ENCODE measurements at places on chromosomes 7 and 10.

DNA sequence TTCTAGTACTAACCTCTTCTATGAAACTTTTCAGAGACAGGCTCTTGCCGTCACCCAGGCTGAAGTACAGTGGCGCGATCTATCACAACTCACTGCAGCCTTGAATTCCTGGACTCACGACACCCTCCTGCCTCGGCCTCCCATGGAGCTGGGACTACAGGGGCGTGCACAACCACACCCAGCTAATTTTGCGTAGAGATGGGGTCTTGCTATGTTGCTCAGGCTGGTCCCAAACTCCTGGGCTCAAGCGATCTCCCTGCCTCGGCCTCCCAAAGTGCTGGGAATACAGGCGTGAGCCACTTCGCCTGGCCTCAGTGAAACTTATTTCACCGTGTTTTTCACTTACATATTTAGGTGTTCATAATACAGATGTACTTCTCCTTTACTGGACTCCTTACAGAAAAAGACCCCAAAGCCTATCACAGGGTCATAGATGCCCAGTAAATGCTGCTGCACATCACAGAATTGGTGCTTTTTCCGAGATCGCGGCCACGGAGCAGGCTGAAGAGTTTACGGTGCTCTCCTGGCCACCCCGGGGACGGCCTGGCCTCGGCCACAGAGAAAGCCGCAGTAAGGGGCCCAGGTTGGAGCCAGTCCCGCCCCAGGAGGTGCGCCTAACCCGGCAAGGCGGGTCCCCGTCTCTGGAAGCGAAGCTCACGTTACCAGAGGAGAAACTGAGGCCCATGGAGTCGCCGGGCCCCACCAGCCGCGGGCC, 595 bp downstream of the TBL2 start:
- no peak for DNase-seq

DNA sequence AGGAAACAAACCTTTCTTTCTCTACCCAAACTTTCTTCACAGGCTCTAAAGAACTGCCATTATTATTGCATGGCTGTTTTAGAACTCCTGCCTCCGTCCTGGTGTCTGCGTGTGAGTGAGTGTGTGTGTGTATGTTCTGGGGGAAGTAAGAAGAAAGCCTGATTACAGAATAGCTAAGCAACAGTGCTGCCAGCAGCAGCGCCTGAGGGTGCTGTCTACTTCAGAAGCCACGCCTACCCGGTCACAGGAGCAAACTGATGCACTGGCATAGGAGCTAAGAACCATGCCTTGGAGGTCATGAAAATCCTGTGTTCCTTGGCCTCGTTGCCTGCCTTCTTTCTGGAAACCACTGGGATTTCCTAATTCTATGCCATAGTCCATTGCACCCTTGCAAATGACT, 25.2 kb downstream of the LIPK start:
- no peak for DNase-seq

GRCh38 chr7:4307316-4308204, 374.5 kb upstream of the FOXK1 start:
- DNase-seq: no peak

DNA sequence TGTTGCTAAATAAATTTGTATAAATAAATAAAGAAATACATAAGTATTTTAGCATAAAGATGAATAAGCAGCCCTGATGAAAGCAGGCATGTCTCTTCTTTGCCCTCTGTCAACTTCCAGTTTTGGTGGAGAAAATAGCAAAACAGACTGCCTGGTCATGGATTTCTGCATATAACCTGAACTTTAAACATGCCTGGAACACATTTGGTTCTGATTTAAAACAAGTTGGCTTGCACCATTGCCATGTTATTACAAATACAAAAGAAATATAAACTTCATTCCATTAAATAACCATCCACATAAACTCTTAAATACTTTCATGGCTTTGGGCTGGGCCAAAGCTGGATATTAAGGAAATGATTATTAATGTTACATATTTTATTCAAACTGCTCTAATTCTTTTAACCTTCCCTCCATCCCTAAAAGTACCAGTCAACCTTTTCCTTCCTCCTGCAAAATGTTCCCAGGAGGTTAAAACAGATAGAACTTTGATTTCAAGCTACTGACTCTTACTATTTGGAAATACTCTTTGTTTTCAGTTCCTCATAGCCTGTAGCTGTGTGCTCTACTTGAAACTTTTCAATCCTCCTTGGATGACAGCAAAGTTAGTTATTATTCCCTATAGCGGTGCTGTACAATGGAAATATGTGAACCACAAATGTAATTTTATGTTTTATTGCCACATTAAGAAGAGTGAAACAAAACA, 96.3 kb downstream of the BICC1 start:
- no peak for DNase-seq

DNA sequence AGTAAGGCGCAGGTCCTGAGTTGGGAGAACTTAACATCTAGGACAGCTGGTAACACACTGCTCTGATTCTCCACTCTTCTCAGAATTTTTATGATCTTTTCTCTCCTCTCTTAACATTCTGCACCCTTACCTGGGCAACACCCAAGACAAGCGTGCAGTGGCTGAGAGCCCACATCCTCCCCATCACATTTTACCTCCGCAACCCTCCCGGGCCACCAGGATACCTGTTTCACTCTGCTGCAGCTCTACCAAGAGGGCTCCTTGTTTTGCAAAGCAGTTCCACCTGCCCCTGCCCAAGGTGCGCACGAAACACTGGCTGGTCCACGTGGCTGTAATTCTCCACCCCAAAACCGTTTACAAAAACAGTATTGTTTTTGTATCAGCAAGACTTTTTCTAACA, 81.5 kb downstream of the ITIH5 start:
- DNase-seq: no peak

GRCh38 chr7:486216-486743, 33.4 kb downstream of the PDGFA start:
- DNase-seq: no peak

DNA sequence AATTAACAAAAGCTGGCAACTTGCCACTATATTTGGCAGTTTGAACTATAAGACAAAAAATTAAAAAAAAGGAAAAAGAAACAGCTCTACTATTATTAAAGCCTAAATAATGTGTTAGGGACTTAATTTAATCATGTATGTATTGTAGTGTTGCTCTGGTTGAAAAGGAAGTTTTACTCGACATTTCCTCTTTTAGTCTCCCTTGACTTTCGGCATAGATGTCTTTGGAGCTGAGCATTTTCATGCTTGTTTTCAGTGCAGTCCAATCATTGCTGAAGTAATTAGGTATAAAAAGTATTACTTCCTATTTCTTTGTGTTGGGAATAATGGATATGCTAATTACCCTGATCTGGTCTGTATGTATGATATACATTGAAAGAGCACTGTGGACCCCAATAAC, 216.8 kb upstream of the KLF6 start:
- no peak for DNase-seq

DNA sequence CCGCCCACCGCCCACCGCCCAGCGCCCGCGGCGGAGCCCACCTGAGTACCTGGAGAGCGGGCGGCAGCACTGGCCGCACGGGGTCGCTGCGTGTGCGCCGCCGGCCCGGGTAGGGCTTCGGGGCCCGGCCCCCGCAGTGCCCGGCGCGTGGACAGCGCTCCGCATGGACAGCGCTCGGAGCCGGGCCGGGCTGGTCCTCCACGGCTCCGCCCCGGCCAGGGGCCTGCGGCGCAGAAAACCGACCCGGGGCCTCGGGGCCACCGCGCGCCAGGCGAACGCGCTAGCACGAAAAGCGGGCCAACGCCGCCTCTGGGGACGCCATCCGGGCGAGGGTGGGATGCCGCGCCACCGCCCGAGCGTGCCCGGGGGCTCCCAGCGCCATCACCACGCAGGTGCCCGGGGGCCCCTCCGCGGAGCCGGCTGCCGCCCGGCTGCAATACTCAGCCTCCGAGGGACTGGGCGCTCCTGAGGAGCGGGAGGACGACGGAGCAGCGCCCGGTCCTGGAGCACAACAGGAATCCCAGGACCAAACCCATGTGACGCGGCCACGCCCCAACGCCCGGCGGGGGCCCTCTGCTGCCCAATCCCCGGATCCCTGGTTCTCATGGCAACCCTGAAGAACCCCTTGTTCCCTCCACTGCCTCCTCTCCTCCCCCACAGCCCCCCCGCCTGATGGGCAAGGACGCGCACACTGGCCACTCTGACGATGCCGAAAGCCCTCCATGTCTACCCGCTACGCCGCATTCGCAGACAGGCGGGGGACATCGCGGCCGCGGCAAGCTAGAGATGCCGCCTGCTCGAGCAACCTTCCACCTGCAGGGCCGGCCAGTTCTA, at the start of gene GRB10:
Gene GRB10 (minus strand): TSS at position 522 of the 834 bp plus-strand sequence. CDS start 50,574 bp downstream, outside the sequence.
- DNase-seq: no peak

GRCh38 chr7:118836933-118837332, 612.4 kb downstream of the ANKRD7 start:
- no peak for DNase-seq

GRCh38 chr10:63887600-63888370, 366.6 kb downstream of the REEP3 start:
- DNase-seq: no peak

- DNase-seq: no peak
These were observed 205.7 kb downstream of the PARD3 start for GRCh38 chr10:34609287-34609940.

DNA sequence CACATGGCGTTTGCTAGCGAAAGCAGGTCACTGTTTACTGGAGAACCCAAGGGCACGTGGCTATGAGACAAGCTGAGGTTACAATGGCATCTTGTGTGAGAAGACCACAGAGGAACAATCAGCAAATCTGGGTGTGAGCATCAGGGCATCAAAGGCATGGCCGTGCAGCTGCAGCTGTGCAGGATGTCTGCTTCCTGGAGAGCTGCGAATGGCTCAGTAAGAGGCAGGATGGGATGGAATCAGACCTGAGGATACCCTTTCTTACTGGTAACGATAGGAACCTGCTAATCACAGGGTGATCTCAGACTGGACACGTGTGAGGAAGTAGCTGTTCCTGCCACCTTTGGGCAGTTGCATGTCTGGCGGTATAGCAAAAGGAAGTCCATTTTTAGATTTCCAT, 119.5 kb downstream of the RNF216 start:
- DNase-seq: no peak

GRCh38 chr7:132650498-132650897, 74.2 kb upstream of the PLXNA4 start:
- DNase-seq: no peak

GRCh38 chr10:100997360-100998182, 2.0 kb upstream of the LZTS2 start:
- no peak for DNase-seq

DNA sequence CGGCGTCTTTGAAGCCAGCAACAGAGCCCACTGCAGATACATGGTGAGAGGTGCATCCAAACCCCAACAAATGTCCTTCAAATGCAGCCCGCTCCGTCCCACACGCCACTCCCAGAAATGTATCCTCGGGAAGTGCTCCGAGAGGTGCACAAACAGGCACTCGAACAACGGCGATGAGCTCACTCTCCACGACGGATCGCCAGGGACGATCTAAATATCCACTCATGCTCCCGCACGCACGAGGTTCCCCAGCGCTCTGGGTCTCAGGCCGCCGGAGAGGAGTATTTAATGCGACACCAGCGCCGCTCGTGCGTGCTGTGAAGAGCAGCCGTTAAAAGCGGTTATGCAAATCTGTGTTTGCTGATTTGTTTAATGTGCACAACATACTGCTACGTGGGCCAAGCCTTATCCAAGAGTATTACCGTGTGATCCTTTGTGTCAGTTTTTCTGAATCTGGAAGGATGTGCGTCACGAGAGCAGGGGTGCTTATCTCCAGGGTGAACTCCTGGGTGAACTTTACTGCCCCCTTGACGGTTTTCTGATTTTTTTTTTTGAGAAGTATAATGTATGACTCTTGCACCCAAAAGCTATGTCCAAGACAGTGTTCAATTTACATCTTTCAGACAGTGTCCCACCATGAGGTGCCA, 48.5 kb upstream of the PPP2R2D start:
- DNase-seq: no peak

DNA sequence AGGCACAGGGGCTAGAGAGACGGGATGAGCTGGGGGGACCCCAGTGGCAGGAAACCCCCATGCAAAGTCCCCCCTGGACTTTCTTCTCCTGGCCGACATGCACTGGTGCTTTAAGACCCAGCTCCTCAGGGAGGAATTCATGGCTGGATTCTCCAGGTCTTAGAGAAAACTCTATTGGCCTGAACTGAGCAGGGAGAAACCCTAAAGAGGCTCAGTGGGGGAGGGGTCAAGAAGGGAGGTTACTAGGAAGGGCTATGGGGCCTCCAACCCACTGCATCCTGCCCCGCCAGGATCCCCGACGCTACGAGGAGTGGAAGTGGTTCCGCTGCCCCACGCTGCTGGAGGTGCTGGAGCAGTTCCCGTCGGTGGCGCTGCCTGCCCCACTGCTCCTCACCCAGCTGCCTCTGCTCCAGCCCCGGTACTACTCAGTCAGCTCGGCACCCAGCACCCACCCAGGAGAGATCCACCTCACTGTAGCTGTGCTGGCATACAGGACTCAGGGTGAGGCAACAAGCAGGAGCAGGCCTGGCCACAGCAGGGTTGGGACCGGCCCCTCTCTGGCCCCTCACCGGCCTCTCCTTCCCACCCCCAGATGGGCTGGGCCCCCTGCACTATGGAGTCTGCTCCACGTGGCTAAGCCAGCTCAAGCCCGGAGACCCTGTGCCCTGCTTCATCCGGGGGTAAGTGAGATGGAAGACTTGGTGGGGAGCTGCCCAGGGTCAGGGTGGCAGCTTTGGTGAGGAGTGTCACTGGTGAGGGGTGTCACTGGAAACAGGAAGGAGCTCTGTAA, 13.8 kb downstream of the ATG9B start:
- DNase-seq: no peak

- DNase-seq: no peak
These were observed 36.6 kb downstream of the SCIN start for GRCh38 chr7:12607134-12607533.

- no peak for DNase-seq
These were observed 149.8 kb upstream of the HDAC9 start for GRCh38 chr7:18345641-18346234.

GRCh38 chr10:76026905-76027304, 595.5 kb downstream of the LRMDA start:
- no peak for DNase-seq

- no peak for DNase-seq
These were observed 312.1 kb downstream of the PRKG1 start for GRCh38 chr10:51386248-51386885.

GRCh38 chr7:135706038-135706742, 21.8 kb downstream of the SLC13A4 start:
- DNase-seq: no peak

Measured in cortex of kidney (tissue), 1 donor.